GM12878 (cell line): ENCODE measurements at places on chromosomes 3 and 15. TPM values are rescaled to one million over a fixed set of nuclear protein-coding genes. Genes with fewer than 3 reads are reported as not detected.

MESP1 gene
- total RNA-seq = 0.27 and 1.1 TPM in 2 replicates

TARS3 gene
- 4.1 and 5.1 TPM in 2 replicates for total RNA-seq

FANCD2 gene
- 41.1 and 45.1 TPM in 2 replicates for total RNA-seq

C3orf85 gene
- total RNA-seq = not detected in 2 replicates

GPR171 gene
- not detected in 2 replicates for total RNA-seq

CLDN18 gene
- 0.26 and 0.32 TPM in 2 replicates for total RNA-seq

GNAT1 gene
- not detected in 2 replicates for total RNA-seq

GOLGA8O gene
- not detected in 2 replicates for total RNA-seq

MST1 gene
- total RNA-seq = 14.1 TPM in 2 replicates

DZIP1L gene
- total RNA-seq = not detected in 2 replicates

EAF2 gene
- total RNA-seq = 43.0 and 47.3 TPM in 2 replicates

CPNE9 gene
- total RNA-seq = not detected in 2 replicates

FMN1 gene
- total RNA-seq = 0.05 TPM in 2 replicates

SLC15A2 gene
- total RNA-seq = 2.0 and 5.7 TPM in 2 replicates

ADAMTS9 gene
- total RNA-seq = 0.13 TPM in 1 of 2 replicates, not detected in the other

CISH gene
- total RNA-seq = 4.4 and 5.1 TPM in 2 replicates

DNA sequence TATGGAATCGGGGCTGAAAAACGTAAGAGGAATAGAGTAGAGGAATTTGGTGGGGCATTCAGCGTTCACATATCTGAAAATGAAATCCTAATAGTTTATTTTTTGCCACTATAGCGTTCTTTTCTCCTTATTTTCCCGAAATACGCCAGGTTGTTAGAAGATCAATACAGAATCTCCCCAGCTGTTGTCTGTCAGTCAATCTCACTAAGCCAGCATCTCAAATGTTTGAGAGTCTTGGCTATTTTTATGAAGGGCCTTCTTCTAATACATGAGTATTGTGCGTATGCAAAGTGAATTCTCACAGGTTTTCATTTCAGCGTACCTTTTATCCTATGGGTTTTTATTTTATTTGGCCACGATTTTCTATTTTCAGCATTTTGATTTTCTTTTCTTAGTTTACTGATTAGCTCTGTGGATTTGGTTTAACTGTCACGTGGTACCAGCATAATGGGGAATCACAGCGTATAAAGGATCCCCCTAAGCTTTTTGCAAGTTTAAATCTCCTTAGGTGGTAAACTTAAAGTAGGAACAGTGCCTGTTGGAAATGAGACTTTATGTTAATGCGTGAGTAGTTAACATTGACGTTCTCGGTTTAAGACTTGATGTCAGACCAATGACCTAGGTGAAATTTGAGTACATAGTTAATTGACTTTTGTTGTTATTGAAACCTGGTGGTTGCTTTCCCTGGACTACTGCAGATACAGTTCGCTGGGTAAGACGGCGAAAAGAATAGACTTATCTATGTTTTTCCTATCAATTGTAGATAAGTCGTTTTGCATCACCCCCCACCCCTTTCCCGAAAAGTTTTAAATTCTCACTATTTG is 1.3 kb downstream of the FXR1 start:
- DNase-seq = no peak

GRCh38 chr3:49058011-49058410 is 28.8 kb upstream of the IMPDH2 start:
- no peak for DNase-seq

- DNase-seq = no peak
Measured at GRCh38 chr3:13501056-13501455, 20.9 kb downstream of the HDAC11 start.

- DNase-seq = no peak
Measured at GRCh38 chr15:79519628-79520027, 87.5 kb downstream of the MINAR1 start.

DNA sequence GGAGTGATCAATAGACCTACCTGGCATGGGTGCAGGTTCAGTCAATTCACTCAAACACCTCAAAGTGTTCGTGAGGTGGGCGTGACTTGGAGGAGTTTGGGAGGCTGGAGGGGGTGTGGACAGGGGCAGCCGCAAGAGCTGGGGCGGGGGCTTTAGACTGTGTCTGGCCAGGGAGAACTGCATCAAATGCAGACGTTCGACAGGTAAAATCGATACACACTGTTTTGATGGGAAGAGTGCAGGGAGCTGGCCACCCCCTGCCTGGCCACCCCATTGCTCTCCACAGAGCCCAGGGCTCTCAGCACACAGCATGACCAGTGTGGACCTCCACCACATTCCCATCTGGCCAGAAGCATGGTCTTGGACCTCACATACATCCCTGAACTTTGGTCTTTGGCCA is 412.1 kb downstream of the OCA2 start:
- no peak for DNase-seq

- DNase-seq = no peak
Measured at GRCh38 chr3:150345021-150345538, 63.0 kb upstream of the TSC22D2 start.

DNA sequence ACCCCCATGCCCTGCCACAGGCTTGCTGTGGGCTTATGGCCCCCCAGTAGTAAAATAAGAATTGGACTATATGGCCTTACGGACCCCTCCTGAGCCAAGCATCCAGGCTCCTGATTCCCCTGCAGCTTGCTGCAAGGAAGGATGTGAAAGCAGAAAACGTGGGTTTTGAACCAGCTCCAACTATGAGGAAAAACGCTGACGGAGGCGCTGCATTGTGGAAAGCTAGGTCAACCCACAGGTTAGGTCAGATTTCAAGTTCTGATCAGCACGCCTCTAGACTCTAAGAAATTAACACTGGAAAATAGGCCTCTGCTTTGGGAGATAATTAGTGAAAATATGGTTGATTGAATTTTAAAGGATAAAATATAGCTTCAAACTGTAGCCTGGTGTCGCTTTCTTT is 195.4 kb upstream of the HES1 start:
- no peak for DNase-seq

DNA sequence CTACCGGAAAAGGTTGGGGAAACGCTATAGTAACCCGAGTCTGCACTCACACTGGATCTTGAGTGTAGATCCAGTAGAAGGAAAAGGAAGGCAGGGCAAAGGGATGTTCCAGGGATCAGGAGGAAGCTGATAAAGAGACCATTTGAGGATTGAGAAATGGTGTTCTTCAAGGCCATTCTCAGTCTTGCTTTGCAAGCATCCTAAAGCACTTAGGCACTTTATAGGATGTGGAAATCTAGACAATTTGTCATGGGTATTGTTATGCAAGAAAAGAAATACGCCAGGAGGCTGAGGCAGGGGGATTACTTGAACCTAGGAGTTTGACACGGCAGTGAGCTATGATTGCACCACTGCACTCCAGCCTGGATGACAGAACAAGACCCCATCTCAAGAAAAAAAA is 13.2 kb upstream of the SCAMP5 start:
- no peak for DNase-seq

DNA sequence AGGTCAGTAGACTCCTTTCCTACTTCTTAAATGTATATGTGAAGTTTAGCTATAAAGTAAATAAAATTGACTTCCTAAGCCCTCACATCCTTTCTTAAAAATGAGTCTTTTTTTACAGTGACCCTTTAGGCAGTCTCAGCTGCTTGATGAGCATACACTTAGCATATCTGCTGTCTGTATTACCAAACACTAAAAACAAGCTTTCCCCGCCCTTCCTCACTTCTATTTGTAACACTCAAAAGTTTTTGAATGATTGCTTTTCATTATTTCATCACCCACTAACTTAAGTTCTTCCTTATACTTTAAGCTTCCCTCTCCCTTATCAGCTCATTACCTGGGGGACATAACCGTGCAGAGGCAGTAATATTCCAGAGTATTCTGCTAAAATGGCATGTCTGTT is 89.4 kb downstream of the PLOD2 start:
- DNase-seq = no peak

- DNase-seq = no peak
Measured at GRCh38 chr3:117488983-117489382, 779.4 kb downstream of the TUSC7 start.

GRCh38 chr15:93527374-93528050 is 438.5 kb upstream of the RGMA start:
- DNase-seq = no peak

GRCh38 chr3:62467966-62468722 is 94.8 kb upstream of the FEZF2 start:
- no peak for DNase-seq

DNA sequence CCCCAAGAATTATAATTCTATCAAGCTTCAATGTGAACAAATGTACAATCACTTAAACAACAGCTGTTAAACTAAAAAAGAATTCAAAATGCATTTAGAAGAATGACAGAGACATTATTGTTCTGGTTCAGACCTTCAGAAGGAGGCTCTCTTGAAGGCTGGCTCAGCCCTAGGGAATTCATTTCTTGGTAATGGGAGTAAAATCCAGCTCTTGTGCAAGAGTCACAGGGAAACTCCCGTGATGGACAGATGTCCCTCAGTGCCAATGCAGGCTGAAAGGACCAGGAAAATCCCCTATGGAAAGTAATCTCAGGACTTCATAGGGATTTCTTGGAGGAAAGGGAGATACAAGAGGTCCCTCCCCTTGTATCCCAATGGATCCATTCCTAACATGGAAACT is 149.9 kb upstream of the STT3B start:
- no peak for DNase-seq

DNA sequence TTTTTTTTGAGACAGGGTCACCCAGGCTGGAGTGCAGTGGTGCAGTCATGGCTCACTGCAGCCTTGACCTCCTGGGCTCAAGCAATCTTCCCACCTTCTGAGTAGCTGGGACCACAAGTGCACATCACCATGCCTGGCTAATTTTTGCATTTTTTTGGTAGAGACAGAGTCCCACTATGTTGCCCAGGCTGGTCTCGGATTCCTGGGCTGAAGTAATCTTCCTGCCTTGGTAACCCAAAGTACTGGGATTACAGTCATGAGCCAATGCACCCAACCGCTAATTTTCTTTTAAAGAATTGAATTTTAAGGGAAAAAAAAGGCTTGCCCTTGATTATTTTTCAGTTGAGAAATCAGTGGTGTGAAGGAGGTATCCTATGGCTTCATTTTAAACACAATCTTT is 334.0 kb downstream of the SOX2 start:
- DNase-seq = no peak

GRCh38 chr3:72352176-72352575 is 496.1 kb downstream of the SHQ1 start:
- DNase-seq = no peak

DNA sequence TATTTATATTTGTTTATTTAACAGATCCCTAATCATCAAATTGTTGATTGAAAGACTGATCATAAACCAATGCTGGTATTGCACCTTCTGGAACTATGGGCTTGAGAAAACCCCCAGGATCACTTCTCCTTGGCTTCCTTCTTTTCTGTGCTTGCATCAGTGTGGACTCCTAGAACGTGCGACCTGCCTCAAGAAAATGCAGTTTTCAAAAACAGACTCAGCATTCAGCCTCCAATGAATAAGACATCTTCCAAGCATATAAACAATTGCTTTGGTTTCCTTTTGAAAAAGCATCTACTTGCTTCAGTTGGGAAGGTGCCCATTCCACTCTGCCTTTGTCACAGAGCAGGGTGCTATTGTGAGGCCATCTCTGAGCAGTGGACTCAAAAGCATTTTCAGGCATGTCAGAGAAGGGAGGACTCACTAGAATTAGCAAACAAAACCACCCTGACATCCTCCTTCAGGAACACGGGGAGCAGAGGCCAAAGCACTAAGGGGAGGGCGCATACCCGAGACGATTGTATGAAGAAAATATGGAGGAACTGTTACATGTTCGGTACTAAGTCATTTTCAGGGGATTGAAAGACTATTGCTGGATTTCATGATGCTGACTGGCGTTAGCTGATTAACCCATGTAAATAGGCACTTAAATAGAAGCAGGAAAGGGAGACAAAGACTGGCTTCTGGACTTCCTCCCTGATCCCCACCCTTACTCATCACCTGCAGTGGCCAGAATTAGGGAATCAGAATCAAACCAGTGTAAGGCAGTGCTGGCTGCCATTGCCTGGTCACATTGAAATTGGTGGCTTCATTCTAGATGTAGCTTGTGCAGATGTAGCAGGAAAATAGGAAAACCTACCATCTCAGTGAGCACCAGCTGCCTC is 14.7 kb downstream of the THBS1 start:
- DNase-seq = no peak

DNA sequence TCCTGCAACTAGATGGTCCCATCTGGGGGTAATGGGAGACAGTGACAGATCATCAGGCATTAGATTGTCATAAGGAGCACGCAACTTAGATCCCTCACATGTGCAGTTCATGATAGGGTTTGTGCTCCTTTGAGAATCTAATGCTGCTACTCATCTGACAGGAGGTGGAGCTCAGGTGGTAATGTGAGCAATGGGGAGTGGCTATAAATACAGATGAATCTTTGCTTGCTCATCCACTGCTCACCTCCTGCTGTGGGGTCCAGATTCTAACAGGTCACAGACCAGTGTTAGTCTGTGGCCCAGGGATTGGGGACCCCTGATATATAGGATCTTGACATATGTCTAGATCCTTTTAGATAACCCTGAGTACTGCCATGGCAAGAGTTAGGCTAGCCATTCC is 52.7 kb downstream of the RASGRF1 start:
- no peak for DNase-seq

- DNase-seq = no peak
Measured at GRCh38 chr3:154122912-154123559, 1.8 kb downstream of the ARHGEF26 start.

GRCh38 chr3:15591928-15592327 is 9.4 kb downstream of the HACL1 start:
- DNase-seq = no peak

- DNase-seq = no peak
Measured at GRCh38 chr3:111605018-111605417, 9.9 kb upstream of the ZBED2 start.

- no peak for DNase-seq
Measured at GRCh38 chr3:25019506-25019905, 408.6 kb upstream of the RARB start.

DNA sequence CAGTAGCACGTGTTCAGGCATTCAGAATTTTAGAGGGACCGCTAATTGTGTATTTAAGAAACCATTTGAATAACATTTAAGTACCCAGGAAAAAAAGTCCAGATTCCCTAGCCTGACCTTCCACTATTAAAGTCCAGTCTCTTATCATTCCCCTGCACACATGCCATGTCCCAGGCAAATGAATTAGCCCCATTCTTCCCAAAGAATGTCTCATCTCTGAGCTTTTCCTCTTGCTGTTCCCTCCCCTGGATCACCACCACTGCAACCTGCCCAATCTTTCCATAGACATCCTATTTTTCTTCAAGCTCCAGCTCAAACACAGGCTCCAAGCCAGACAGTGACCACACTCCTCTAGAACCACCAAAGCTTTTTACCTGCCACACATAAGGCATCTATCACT is 25.9 kb downstream of the PLD1 start:
- DNase-seq = no peak
